ENCODE measurements at places on chromosomes 7 and 10. TPM values are rescaled to one million over a fixed set of nuclear protein-coding genes. Genes with fewer than 3 reads are reported as not detected.

The TUBB8 gene
- total RNA-seq, result 0.21 TPM

The ZNF679 gene
- not detected for total RNA-seq

The CRYGN gene
- total RNA-seq, result not detected

The NYAP1 gene
- total RNA-seq, result 0.10 TPM

The GBX1 gene
- total RNA-seq, result not detected

The ITIH2 gene
- total RNA-seq, result not detected
